ENCODE measurements at places on chromosomes 12 and 14.

- DNase-seq: no peak
These were observed 1.9 kb upstream of the HAL start for GRCh38 chr12:95997911-95998510.

- no peak for DNase-seq
These were observed 1536.2 kb downstream of the AACS start for GRCh38 chr12:126601184-126602170.

DNA sequence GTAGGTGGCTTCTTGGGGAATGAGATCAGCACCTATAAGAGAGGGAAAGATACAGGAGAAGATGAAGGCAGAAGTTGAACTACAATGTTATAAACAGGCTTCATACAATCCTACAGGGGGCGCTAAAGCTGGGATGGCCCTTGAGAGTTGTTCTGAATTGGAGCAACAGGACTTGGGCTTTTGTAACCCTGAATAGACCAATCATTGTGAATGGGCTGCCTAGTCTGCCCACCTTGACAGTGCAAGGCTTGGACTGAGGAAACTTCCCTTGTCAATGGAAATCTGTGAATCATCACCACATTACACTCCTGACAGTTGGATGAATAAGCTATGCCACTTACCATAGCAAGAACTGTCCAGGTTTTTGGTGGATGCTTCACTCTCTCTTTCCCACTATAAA, 306.1 kb downstream of the KCNC2 start:
- DNase-seq: no peak

GRCh38 chr14:99698236-99698635, 14.1 kb downstream of the CYP46A1 start:
- no peak for DNase-seq

- DNase-seq: no peak
These were observed 41.5 kb downstream of the IFT81 start for GRCh38 chr12:110165540-110166159.

DNA sequence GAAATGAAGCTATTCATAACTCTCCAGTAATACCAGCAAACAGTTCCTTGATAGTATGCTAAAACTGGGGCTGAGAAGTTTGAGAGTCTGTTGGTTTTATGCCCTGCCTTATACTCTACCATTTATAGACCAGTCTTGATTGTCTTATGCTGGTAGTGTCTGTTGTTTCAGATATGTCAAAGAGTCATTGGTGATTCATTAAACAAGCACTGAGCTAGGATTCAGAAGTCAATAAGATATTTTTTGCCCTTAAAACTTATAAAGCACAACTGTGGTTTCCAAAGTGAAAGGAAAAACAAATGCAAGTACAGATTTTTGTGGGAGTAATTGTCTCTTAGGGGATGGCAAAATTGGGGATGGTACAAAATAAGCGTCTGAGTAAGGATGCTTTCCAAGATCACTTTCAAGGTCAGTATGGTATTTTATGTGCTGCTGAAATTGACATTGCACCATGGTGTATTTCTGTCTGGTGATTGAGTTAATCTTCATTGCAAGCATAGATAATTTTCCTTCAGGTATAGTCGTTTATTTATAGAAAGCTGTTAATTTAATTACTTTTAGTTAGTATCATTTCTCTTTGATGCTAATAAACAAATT, 289.5 kb upstream of the E2F7 start:
- DNase-seq: no peak

DNA sequence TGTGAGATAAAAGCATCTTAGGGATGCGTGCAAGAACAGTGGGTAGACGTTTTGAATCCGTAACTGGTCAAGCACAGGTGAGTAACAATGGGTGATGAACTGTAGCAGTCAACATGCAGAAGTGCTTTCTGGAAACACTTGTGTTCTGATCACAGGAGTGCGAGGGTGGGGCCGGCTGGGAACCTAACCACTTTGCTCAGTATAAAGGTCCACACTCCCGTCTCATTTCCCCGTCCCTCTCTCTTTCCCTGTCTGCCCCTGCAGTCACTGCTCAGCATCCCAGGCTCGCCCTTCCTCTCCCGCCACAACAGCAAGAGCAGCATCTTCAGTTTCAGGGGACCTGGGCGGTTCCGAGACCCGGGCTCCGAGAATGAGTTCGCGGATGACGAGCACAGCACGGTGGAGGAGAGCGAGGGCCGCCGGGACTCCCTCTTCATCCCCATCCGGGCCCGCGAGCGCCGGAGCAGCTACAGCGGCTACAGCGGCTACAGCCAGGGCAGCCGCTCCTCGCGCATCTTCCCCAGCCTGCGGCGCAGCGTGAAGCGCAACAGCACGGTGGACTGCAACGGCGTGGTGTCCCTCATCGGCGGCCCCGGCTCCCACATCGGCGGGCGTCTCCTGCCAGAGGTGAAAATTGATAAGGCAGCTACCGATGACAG, 127.1 kb downstream of the FIGNL2 start:
- DNase-seq: no peak

DNA sequence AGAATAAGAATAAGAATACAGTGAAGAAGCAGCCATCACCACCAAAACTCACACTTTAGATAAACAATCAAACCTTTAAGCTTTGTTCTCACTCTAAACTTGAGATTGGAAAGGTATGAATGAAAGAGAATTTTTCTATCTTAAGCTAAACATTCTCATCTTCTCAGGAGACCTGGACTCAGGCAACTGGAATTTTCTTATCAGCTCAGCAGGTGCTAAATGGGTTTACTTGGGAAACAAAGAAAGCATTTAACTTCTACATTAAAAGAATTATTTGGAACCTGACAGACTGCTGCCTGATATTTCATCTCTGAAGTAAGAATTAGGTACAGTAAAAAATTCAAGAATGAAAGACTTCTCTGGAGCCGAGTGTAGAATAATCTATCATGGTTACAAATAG, 20.7 kb upstream of the KERA start:
- no peak for DNase-seq

DNA sequence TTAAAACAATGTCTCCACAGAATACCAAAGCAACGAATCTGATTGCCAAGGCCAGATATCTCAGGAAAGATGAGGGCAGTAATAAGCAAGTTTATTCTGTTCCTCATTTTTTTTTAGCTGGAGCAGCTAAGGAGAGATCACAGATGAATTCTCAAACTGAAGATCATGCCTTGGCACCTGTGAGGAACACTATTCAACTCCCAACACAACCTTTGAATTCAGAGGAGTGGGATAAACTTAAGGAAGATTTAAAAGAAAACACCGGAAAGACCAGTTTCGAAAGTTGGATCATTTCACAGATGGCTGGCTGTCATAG, 994 bp downstream of the PRORP start:
- DNase-seq: no peak

DNA sequence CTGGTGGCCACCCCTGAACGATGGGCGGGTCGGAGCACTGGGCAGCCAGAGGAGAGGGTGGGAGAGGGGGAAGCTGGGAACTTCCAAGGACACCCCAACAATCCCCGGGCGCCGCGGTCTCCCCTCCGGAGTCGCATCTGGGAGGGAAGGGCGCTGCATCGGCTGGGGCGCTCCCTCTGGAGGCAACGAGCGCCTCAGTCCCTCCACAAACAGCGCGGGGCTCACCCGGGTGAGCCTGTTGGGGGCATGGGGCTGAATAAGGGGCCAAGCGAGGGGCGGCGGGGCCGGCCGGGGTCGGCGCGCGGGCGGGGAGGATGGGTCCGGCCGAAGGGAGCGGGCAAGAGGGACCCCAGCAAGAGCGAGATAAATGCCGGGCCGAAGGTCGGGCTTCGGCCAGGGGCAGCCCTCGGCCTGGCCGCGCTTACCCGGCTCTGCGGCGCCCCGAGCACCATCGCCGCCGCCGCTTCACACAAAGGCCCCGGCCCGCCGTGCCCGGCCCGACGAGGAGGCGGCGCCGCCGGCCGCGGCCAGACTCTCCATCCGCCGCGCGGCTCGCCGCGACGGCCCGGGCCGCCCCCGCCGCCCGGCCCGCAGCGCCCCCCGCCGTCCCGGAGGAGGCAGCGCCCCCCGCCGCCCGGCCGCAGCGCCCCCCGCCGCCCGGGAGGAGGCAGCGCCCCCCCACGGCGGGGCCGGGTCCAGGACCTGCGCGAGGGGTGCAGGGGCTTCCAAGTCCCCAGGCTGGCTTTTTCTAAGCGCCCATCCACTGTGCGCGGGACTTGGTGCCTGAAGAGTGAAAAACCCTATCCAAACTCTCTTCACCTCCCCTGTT, at the start of gene ZBTB39:
Gene ZBTB39, minus strand, starts transcription at position 567 of the 829 bp plus-strand sequence. CDS start 1,629 bp downstream, outside the sequence.
- peak; percentile 42 for DNase-seq

GRCh38 chr14:87805315-87805723, 187.7 kb downstream of the GALC start:
- DNase-seq: peak; percentile 5

- DNase-seq: no peak
These were observed 112.5 kb downstream of the RIN3 start for GRCh38 chr14:92626041-92626440.

DNA sequence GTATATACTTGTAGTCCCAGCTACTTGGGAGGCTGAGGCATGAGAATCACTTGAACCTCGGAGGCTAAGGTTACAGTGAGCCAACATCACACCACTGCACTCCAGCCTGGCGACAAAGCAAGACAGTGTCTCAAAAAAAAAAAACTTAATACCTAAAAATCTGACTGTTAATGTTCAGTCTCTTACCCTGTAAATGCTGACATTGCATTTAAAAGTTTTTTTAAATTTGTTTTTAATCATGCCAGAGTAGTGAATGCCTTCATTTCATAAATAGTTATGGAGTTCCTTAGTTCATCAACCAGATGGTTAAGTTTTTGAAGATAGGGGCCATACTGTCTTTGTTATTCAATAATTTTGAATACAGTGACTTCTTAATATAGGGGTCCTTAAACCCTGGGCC, 21.2 kb downstream of the CAND1 start:
- DNase-seq: no peak

- DNase-seq: no peak
These were observed 70.9 kb downstream of the PIK3C2G start for GRCh38 chr12:18332173-18332572.

GRCh38 chr14:100589071-100589759, 2.0 kb upstream of the BEGAIN start:
- DNase-seq: no peak

DNA sequence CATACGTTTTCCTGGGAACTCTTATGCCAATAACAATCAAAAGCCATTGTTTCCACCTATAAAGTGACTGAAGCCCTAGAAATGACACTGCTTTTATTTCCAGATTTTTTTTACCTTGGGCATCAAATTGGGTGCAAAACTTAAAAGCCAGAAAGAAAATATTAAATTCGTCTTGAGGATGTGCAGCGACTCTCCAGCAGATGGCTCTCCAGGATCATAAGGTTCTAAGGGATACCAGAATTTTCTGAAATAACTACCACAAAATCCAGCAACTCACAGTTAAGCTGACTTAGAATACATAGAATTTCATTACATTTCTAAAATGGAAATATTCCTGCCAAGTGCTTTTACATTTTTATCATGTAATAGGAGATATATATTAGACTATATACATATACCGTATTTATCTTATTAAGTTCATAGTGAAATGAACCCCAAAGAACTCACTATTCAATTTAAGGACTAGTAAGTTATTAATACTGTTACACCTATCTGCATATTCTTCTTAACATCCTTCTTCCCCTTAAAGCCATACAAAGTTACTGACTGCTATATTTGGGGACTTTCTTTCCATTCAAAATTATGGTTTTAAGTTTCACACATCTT, 44.0 kb downstream of the ARMH4 start:
- DNase-seq: peak; percentile 60

DNA sequence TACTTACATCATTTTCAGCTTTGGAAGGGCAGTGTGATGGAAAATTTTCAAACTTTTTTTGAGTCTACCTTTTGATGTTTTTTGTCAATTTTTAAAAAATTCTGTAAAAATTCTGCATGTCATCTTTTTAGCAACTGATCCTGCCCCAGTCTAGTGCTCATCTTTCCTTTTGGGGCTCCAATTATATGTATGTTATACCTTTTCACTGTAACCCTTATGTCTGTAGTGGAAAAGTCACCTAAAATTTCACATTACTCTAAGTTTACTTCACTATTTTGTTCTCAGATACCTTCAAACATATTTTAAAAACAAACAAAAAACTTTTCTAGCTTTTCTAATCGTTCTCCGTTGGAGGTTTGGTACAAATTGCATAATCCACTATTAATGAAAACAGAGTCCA, 32.5 kb upstream of the MYRFL start:
- no peak for DNase-seq

- no peak for DNase-seq
These were observed 27.7 kb downstream of the FBLN5 start for GRCh38 chr14:91919814-91920213.

DNA sequence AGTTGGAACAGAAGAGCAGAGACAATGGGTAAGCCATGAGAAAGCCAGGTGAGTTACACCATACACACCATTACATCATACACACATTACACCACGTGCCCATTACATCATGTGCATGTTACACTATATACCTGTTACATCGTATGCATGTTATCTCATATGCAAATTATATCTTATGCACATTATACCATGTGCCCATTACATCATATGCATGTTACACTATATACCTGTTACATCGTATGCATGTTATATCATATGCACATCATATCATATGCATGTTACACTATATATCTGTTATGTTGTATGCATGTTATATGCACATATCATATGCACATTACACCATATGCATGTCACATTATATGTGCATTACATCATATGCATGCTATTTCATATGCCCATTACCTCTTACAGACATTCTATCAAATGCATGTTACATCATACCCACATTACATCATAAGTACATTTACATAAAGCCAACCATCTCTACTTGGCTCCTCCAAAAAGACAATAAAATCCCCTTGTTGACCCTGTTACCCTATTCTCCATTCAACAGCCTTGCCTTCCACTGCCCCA, 207.2 kb downstream of the KSR2 start:
- DNase-seq: no peak

DNA sequence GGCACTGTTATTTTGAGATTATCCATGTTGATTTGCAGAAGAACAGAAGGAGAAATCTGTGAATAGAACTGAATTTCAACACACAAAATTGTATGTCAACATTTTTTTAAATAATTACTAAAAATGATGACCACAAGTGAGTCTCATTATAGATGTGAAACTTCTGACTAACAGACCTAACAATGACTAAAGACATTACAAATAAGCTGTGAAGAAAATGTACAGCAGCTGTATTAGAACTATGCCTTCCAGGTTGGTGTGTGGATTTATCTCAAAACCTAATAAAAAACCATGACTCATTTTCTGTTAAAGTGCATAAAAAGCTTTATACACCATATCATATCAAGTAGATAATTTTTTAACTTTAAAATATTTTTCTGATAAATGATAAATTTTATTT, 22.5 kb upstream of the FOXG1 start:
- DNase-seq: no peak

GRCh38 chr14:66174453-66174891, 311.7 kb upstream of the CCDC196 start:
- no peak for DNase-seq

GRCh38 chr12:31929027-31929526, 30.1 kb upstream of the RESF1 start:
- no peak for DNase-seq

DNA sequence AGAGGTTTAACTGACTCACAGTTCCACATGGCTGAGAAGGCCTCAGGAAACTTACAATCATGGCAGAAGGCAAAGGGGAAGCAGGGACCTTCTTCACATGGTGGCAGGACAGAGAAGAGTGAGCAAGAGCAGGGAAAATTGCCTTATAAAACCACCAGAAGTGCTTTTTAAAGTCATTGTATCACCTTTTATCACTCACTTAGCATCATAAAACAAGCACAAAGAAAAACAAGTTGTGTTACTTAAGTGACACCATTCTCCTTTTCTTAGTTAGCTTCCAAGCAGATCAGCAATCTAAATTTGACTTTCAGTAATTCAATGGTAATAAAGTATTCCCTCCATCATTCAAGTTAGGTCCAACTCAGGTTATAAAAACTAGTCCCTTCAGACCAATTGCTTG, 28.5 kb downstream of the OSBPL8 start:
- no peak for DNase-seq
